ENCODE measurements at places on chromosomes 16 and 17.

GRCh38 chr17:66542129-66542966, 239.9 kb downstream of the PRKCA start:
- no peak for DNase-seq

- DNase-seq: no peak
Observed at GRCh38 chr16:68361485-68361884, 50.7 kb downstream of the PRMT7 start.

GRCh38 chr17:62626719-62627218, 701 bp upstream of the MRC2 start:
- no peak for DNase-seq

GRCh38 chr17:27320222-27320560, 26.3 kb downstream of the WSB1 start:
- no peak for DNase-seq

- DNase-seq: peak; percentile 49
Observed at GRCh38 chr17:35119370-35120165, at the start of gene RAD51D. TSS of gene RAD51D (minus strand) at chr17:35119860. CDS start at chr17:35119613, 247 bp downstream.

DNA sequence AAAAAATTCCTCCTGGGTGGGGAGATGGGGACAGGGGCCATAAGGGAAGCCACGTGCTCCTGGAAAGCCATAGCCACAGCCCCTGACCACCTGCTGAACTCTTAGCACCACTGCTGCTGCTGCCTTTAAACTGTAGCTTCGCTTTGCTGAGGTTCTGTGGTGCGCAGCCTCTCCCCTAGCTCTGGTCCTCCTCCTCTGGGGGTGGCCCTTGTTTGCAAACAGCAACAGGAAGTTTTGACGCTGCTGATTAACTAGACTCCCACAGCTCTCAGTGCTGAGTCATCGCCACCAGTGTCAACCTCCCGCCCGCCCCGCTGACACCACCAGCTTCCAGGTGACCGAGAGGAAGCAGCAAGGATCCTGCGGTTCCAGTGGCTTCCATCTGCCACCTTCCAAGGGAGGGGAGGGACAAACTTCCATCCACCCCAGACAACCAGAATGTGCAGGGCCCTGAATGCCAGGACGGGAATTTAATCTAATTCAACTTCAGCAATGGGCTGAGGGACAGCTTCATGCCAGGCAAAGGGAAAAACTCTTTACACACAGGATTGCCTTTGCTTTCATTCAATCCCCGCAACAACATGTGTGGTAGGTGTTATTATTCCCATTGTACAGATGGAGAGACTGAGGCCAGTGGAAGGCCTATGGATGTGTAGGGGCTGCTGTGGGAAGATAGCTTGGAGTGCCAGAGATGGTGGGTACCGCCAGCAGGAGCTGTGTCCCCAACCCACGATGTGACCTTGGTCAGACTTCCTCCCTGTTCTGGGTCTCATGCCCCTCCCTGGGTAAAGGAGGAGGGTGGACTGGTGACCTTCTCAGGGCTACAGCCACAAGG, 8.1 kb upstream of the KIFC3 start:
- DNase-seq: no peak

- no peak for DNase-seq
Observed at GRCh38 chr17:17078832-17079231, 36.6 kb downstream of the MPRIP start.

GRCh38 chr17:11151818-11152425, 89.1 kb upstream of the SHISA6 start:
- no peak for DNase-seq

DNA sequence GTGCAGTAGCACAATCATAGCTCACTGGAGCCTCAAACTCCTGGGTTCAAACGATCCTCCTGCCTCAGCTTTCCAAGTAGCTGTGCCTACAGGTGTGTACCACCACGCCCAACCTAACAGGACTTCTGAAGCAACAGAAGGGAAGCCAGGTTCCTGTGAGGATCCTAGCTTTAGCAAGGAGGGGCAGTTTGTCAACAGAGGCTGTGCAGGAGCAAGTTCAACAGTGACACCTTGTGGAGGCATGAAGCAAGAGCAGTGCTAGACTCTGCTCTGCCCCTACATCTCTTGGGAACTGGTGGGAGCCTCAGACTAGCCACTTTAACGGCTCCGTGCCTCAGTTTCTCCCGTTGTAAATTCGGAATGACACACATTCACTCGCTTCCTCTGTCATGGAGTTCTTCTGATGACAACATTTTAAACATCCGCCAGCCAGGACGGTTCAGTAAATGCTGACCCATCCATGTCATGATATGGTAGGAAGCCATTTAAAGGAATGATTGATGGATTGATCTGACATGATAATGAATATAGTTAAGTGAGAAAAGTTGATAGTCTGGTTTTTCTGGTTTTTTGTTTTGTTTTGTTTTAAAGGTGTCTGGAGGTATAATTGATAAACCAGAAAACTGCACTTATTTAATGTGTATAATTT, 218.7 kb downstream of the MRTFB start:
- no peak for DNase-seq

DNA sequence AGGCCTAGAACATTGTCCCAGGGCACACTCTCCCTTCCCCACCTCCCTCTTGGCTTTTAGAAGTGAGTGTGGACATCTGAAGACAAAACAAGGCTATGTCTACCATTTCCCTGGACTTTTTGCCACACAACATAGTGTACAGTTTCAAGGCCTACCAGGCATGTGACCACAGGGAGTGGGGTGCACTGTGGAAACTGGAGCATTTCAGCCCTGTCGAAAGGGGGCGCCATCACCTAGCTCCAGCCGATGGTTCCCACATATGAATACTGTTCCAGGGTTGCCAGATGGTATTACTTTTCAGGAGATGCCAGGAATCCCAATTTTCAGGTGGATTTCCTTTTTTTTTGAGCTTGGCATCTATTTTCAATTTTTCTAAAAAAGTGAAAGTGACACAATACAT, 140.7 kb downstream of the KATNIP start:
- no peak for DNase-seq

GRCh38 chr17:49015179-49015923, 18.2 kb downstream of the IGF2BP1 start:
- DNase-seq: no peak

GRCh38 chr16:84278968-84279367, 15.7 kb upstream of the WFDC1 start:
- no peak for DNase-seq

- DNase-seq: peak; percentile 27
Observed at GRCh38 chr16:87602001-87602775, at the start of gene JPH3. TSS of gene JPH3 (plus strand) at chr16:87602508. CDS start at chr16:87603147, 639 bp downstream.

GRCh38 chr16:66751053-66751302, 431 bp downstream of the DYNC1LI2 start:
- no peak for DNase-seq

DNA sequence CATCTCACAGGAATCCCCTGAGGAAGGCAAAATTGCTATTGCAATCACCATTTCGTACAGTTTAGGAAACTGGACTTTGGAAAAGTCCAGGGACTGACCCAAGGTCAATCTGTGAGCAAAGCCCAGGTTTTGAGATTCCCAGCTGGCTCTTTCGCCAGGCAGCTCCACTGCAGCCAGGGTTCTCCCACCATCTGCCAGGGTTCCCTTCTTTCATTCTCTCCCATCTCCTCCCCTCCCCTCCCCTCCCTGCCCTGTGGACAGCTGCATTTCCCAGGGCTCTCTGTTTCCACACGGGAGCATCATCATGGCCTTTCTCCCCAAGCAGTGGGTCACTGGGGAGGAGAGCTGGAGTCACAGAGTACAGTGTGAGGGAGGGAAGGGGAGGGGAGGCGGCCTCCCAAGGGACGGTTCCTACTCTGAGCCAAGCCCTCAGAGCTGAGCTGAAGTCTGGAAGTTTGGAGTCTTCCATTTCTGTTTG, 11.9 kb upstream of the GSDMA start:
- DNase-seq: no peak

DNA sequence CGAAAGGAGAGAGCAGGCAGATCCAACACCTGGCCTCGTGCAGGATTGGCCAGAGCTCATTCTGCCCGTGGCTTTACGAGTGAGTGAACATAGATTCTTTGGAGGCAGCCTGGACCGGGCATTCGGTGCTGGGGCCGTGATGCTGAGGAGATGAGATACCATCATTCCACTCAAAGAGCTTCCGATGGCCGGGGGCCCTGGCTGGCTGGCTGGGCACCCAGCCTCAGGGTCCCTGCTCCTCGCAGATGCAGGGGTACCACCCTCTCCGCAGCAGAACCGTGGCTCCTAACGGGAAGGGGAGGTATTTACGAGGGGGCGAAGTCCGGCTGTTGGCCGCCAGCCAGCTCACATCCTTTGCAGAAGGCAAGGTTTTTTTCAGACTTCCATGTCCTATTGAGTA, 66.1 kb upstream of the FOXF1 start:
- no peak for DNase-seq

GRCh38 chr17:41439375-41439774, 1.4 kb downstream of the KRT38 start:
- DNase-seq: no peak

DNA sequence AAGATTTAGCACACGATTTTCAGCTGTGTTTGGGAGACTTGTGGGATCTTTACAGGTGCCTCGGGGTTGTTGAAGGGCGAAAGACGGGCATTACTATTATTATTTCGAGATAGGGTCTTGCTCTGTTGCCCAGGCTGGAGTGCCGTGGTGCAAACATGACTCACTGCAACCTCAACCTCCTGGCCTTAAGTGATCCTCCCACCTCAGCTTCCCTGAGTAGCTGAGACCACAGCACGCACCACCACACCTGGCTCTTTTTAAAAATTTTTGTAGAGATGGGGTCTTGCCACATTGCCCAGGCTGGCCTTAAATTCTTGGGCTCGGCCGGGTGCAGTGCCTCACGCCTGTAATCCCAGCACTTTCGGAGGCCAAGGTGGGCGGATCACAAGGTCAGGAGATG, 29.7 kb upstream of the PHB1 start:
- DNase-seq: no peak

All from NCI-H1436 treated with DMSO at 0.1 percent for 48 hours (cell line).